Central memory CD8-positive, alpha-beta T cell (primary cell): ENCODE measurements at places on chromosomes 12 and 14.
A peak's percentile ranks its signal among the peaks of the same experiment; 100 is the strongest.

DNA sequence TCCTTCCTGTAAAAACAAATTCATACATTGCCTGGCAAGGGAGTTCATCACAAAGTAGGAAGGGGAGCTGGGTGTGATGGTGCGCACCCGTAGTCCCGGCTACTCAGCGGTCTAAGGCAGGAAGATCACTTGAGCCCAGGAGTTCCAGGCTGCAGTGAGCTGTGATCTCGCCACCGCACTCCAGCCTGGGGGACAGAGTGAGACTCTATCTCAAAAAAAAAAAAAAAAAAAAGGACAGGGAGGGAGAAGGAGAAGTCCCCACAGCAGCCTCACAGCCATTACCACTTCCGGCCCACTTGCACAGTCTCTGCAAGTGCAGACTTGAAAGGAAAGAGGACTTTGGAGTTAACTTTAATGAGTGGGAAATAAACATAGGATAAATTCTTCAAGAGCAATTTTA lies 121.0 kb downstream of the FBXL14 start:
- no peak for DNase-seq

DNA sequence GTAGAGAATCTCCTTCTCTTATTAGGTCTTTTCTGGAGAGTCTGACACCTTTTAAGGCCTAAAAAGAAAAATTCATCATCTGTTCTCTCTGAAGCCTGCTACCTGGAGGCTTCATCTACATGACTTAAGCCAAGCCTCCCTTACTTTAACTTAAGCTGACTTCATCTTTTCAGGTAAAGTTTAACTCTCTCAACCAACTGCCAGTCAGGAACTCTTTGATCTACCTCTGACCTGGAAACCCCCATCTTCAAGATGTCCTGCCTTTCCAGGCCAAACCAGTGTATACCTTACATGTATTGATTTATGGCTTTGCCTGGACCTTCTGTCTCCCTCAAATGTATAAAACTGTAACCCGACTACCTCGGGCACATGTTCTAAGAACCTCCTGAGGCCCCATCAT lies 17.5 kb downstream of the GSTZ1 start:
- DNase-seq, result no peak

GRCh38 chr12:53195516-53196420 lies 11.3 kb downstream of the ITGB7 start:
- no peak for DNase-seq

GRCh38 chr14:74924061-74924460 lies 1.0 kb upstream of the RPS6KL1 start:
- DNase-seq, result no peak

GRCh38 chr12:29429999-29430715 lies 49.2 kb upstream of the ERGIC2 start:
- DNase-seq, result no peak

DNA sequence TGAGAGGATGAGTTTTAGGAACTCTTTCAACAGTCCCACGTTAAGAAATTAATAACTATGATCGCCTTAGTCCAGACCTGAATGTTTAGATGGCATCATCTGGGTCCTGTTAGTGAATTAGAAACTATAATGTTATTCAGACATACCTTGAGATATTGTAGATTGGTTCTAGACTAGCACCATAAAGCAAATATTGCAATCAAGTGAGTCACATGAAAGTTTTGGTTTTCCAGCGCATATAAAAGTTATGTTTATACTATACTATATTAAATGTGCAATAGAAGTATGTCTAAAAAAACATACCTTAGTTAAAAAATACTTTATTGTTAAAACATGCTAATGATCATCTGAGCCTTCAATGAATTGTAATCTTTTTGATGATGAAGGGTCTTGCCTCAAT lies 106.6 kb upstream of the ATP2B1 start:
- DNase-seq, result no peak

- DNase-seq, result no peak
Measured at GRCh38 chr14:34874386-34875030, 652 bp downstream of the BAZ1A start.

GRCh38 chr12:56629459-56630179 lies 507 bp downstream of the BAZ2A start:
- DNase-seq, result no peak

DNA sequence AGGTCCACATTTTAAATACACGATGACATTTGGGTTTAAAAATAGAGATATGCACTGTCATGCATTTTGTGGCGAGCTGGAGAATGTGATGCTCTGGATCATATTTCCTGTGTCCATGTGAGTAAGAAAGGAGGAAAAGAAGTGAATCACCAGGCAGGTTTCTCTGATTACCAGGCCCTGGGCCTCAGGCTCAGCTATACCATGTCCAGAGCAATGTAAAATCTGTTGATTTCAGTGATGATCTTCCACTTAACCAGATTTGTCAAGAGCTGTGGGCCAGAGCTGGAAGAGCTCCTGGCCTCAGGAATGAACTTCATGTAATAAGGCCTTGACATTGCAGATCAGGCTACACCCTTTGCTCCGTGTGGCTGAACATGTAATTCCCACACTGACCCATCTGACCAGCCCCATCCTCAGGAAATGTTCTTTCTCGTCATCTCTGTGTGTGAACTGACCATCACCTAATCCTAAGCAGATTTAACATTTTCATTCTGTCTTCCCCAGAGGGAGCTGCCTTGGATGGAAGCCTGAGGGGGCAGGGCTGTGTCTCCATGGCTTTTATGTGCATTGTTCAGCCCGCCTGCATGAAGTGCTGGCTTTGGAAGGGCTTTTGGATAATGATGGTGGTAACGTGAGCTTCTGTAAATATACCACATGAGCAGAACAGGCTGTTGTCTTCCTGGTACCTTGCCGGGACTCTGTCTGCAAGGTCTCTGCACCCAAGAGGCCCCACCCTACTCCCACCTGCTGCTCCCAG lies 54.5 kb downstream of the CRACR2A start:
- DNase-seq, result no peak

GRCh38 chr14:87030197-87030596 lies 962.8 kb downstream of the GALC start:
- DNase-seq, result no peak

DNA sequence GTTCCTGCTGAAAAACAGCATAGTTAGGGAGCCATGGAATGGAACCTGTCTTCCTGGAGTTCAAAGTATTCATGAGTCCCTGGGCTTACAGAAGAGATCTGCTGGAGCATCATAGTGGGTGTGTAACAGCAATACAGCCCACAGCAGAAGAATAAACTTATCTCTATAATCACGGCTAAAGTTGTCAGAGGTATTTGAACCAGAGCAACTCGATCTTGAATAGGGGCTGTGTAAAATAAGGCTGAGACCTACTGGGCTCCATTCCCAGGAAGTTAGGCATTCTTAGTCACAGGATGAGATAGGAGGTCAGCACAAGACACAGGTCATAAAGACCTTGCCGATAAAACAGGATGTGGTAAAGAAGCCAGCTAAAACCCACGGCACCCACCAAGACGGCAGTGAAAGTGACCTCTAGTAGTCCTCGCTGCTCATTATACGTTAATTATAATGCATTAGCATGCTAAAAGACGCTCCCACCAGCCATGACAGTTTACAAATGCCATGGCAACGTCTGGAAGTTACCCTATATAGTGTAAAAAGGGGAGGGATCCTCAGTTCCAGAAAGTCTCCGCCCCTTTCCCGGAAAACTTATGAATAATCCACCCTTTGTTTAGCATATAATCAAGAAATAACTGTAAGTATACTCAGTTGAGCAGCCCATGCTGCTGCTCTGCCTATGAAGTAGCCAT lies 223.4 kb downstream of the PCNX1 start:
- DNase-seq, result no peak

DNA sequence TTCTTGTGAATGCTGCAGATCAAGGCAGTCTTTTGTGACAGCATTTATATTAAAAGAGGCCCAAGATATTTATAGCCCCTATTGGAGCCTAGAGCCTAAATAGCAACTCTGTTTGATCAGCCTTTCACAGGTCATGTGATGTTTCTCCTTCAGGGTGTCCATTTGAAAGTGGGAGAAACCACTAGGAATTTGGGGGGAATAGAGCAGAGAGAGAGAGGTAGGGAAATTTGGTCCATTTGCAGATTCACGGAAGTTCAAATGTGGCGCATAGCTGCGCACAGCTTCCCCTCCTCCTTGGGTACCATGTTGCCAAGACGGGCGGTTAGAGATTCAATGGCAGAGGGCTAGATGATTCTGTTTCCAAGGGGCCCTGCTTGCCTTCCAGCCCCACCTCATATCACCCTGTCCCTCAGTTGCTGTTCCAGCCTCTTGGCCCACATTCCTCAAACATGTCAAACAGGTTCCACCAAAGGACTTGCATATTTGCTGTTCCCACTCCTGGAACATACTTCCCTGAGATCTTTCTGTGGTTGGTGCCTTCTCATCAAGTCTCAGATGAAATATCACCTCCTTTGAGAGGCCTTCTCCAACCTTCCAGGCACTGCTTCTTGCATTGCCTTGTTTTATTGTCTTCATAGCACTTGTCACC lies 220.8 kb downstream of the CHST11 start:
- DNase-seq, result no peak

- no peak for DNase-seq
Measured at GRCh38 chr12:68240079-68240478, 13.3 kb downstream of the IL22 start.

- no peak for DNase-seq
Measured at GRCh38 chr14:22255017-22255950, 333.7 kb downstream of the DAD1 start.

DNA sequence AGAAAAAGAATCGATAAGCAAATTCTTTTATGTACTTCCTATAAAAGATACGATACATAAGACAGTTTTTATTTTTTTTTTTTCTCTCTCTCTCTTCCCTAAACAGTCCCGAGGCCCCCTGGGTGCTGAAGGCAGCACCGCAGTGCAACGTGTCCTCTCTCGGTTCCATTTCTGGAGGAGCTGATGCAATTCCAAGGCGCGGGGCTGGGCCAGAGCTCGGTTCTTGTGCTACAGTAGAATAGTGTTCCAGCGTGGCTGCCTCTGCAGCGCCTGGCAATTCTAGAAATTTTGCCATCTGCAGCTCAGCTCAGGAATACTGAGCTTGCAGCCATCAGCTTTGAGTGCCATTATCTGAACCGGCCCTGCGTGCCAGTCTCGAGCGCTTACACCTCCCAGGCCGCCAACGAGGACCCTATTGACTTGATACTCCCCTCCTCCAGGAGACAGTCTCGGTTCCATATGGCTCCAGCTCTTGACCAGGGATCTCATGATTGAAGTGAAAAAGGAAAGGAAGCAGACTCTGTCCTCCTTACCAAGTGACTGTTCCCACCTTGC lies 630 bp downstream of the ALDH1L2 start:
- DNase-seq, result no peak

- no peak for DNase-seq
Measured at GRCh38 chr14:31027847-31028246, 1.7 kb upstream of the STRN3 start.

- no peak for DNase-seq
Measured at GRCh38 chr12:65673732-65674131, 150.6 kb upstream of the HMGA2 start.

DNA sequence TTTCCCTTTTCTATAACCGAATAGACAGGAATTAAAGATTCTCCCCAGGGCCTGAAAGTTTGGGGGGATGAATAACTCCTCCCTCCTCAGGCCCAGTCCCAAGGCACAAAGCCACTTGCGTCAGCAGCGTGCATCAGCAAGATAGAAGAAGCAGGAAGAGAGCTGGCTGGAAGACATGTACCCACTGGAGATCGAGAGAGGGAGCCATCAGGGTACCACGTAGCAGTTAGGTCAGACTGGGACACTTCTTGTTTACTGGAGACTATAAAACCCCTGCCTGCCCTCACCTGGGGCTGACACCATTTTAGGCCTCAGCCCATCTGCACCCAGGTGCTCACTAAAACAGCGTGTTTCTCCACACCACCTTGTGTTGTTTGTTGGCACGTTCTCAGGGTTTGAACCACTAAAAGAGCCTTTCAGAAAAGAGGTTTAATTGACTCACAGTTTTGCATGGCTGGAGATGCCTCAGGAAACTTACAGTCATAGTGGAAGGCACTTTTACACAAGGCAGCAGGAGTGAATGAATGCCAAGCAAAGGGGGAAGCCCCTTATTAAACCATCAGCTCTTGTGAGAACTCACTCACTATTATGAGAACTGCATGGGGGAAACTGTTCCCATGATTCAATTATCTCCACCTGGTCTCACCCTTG lies 93.2 kb downstream of the TMTC3 start:
- DNase-seq, result no peak

DNA sequence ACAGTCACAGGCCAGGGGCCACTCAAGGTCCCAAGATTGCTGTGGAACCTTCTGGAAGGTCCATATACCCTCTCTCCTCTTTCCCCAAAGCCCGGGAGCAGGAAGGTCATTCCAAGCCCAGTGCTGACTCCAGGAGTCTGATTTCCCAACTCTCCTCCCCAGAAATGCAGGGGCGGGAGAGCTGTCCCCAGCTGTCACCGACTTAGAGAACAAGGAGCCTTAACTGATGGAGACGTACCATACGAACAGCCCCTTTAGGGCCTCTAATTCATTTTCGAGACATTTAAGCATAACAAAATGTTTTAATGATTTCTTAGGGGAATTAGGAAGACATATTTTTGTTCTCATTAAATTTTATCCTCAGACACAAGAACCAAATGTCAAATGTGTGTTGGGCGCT lies 99.2 kb downstream of the PHETA1 start:
- no peak for DNase-seq

- no peak for DNase-seq
Measured at GRCh38 chr14:96059519-96060135, 20.5 kb downstream of the C14orf132 start.

GRCh38 chr12:62793256-62794217 lies 141.4 kb downstream of the PPM1H start:
- peak; percentile 45 for DNase-seq

- no peak for DNase-seq
Measured at GRCh38 chr12:80636832-80637231, 70.6 kb upstream of the MYF6 start.

- DNase-seq, result no peak
Measured at GRCh38 chr12:55739025-55739378, 3.9 kb upstream of the GDF11 start.

DNA sequence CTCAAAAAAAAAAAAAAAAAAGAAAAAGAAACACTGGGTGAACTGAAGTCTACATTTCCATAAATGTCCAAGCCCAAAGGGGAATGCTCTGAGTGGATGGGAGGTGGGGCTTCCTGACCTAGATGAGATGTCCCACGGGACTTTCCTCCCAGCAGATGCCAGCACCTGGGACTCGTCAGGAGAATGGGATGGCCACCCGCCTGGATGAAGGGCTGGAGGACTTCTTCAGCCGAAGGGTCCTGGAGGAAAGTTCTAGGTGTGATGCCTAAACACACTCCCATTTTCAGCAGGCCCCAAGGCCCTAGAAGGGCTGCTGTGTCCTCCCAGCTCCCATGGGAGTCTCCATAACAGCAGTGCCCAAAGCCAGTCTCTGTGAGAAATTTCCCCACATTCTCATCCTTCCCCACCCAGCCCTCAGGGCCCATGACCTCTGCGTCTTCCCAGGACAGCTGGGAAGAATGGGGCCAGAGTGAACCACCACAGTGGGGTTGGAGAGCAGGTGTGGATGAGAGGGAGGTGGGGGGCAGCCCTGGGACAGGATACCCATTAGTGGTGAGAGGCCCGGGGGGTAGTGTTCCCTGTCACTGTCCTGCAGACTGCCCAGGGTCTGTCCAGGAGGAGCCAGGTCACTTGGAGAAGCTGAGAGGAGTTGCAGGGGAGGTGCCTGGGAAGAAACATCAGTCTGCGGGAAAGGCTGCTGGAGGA lies 7.1 kb upstream of the CPNE6 start:
- DNase-seq, result no peak

GRCh38 chr12:44397631-44398030 lies 478.5 kb downstream of the NELL2 start:
- DNase-seq, result no peak

GRCh38 chr14:56474419-56475022 lies 105.1 kb upstream of the TMEM260 start:
- DNase-seq, result no peak
